ENCODE measurements at places on chromosomes 13 and 19.

DNA sequence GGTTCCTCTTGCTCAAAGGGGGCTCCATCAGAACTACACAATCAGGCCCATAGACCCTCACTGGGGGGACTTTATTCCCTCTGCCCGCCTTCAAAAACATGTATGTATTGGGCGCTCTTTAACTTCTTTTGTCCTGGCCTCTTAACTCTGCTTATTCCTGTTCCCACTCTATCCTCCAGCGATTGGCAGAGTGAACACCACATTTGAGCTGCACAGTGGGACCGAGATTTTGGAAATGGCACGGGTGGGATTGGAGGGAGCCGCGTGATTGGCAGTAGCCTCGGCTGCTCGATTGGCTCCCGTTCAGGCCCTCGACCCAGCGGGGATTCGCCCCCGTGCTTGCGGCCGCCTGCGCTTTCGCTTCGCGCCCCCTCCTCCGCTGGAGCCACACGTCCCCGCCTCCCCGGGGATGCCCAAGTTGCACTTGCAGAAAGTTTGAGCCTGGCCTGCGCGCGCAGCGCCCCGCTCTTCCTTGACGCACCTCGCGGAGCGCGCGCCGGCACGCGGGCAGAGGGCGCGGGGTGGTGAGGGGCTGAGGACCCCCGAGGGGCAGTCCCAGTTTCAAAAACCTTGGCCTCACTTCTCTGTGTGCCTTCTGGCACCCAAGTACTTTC is at the start of gene ZIC5:
TSS of gene ZIC5 (minus strand) at position 192 of the 614 bp plus-strand sequence. CDS start at position 28, 164 bp downstream.
- DNase-seq = no peak

DNA sequence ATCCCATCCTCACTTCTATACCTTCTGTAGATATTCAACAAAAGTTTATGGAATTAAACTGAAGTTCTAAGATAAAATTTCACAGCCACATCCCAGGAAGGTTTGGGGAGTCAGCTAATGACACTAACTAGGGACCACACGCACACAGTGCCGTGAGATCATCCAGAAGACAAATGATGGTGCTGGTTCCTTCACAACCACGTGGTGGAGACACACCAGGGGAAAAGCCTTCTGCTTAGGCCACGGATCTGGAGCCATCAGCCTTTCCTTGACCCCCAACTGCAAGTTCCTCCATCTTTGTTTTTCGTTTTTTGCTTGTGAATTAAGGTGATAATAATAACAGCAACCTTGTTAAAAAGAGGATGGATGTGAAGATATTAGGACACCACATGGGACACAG is 241.6 kb upstream of the MAB21L1 start:
- no peak for DNase-seq

GRCh38 chr13:103839460-103839859 is 773.2 kb upstream of the SLC10A2 start:
- DNase-seq = no peak

- DNase-seq = no peak
Observed at GRCh38 chr13:29284726-29285125, 310.8 kb downstream of the SLC7A1 start.

GRCh38 chr13:101681834-101682233 is 229.4 kb downstream of the ITGBL1 start:
- no peak for DNase-seq

DNA sequence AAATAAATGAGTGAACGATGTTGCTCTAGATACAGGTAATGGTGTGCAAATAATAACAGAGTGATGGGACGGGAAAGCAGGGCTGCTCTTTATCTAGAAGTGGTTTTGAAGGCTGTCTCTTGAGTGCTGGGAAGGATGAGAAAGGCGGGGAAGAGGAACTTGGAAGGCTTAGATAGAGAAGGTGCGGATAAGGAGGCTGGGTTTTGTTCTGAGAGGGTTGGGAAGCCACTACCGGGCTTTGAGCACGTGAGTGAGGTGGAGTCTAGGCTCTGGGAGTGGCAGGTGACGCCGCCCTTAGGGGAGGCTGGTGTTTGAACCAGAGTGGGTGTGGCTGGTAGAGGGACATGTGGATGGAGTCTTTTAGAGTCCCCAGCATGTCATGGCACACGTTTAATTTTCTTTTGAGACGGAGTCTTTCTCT is 811 bp downstream of the ARMC6 start:
- no peak for DNase-seq

- no peak for DNase-seq
Observed at GRCh38 chr13:108830916-108831315, 201.5 kb downstream of the MYO16 start.

- no peak for DNase-seq
Observed at GRCh38 chr13:35345992-35346391, 130.5 kb downstream of the MAB21L1 start.

DNA sequence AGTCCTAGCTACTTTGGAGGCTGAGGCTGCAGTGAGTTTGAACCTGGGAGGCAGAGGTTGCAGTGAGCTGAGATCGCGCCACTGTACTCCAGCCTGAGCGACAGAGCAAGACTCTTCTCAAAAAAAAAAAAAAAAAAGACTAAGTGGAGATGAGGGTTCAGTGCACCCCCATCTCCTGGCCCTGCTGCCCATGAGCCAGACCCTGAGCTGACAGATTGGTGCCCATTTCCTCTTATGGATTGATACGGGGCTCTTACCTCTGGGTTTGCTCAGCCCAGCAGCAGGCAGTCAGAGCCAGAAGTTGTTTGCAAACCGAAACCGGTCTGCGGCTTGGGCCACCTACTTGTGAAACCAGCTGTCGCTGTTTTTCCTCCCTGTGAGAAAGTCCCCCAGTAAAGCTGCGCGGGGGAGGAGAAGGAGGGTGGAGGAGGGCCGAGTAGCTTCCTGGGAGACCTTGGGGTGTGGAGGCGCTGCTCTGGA is 36.9 kb downstream of the ARRDC2 start:
- no peak for DNase-seq

DNA sequence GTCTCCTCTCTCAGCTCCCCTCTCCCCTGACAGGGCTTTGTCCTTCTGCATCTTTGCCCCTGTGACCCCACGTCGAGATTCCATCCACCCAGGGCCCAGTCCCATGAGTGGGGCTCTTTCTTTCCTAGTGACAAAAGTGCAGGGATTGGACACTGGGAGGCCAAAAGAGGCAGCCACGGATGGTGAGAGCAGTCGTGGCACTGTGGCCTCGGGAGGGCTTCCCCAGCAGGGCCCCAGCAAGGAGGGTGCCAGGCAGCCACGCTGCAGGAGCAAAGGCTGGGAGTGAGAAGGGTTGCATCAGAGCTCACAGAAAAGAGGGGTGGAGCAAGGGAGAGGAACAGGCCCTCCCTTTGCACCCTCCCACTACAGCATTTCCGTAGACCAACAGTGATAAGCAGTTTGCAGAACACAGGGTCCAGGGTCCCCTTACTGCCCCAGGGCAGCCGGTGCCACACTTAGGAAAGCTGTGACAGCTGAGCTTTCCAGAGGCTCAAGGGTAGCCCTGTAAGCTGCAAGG is 4.9 kb downstream of the ZSCAN1 start:
- DNase-seq = no peak

DNA sequence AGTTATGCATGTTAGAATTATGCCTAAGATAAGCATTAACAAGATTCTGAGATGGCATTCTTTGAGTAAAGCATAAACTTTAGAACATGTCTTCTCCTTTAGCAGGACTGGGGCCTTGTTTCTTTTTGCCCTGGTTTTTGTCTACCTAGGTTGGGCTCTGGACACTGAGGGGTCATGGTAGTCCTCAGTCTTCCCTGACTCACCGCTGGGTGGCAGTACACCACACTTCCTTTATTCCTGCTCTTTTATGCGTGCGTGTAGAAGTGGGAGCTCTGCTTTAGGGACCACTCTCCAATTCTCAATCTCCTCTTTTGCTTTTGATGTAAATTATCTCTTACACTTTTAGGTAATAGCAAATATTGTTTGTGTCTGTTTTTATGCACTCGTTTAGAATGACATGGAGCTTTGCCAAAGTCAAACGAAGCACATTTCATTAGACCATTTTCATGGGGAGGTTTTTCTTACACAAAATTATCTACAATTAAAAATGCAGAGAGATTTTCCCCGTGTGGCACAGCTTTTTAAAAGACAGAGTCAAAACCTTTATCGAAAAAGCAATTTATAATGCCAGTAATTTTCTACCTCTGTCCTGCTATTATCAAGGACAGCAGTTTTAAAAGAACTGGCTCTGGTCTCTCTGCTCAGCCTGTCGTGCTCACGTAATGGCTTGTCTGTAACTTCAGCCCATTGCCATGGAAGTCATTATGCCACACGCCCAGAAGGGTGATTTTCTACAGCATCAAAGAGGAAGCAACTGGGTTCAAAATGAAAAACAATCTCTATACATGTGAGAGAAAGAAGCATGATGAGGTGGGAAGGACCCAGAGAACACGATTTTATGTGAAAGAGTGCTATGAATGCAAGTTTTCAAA is 413.9 kb downstream of the COG6 start:
- DNase-seq = peak; percentile 51

DNA sequence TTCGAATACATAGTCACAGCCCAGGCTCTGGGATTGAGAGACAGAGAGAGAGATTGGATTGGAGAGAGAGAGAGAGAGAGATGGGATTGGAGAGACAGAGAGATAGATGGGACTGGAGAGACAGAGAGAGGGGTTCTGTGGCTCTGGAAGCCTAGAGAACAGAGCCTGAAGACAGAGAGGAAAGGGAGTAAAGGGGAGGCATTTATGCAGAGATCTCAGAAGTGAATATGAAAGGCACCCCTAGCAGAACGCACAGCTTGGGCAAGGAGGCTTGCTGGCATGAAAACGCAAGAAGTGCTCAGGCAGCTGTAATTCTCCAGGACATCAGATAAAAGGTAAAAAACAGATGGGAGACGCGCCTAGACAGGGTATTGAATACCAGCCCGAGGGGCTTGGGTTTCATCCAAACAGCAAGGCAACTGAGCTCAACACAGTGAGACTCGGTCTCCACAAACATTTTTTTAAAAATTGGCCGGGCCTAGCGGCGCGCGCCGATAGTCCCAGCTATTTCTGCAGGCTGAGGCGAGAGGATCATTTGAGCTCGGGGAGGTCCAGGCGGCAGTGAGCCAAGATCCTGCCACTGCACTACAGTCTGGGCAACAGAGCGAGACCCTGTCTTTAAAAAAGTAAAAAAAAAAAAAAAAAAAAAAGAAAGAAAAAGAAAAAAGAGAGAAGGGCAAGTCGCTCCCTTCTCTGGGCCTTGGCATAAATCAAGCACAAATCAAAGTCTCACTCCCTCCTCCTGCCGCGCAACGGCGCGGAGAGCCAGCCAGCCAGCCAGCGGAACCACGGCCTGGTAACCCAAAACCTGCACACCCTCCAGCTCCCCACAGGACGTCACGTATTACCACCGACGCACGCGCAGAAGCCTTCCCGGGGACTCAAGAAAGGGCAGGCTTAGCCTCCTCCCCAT is 774 bp upstream of the PPP2R1A start:
- DNase-seq = no peak

DNA sequence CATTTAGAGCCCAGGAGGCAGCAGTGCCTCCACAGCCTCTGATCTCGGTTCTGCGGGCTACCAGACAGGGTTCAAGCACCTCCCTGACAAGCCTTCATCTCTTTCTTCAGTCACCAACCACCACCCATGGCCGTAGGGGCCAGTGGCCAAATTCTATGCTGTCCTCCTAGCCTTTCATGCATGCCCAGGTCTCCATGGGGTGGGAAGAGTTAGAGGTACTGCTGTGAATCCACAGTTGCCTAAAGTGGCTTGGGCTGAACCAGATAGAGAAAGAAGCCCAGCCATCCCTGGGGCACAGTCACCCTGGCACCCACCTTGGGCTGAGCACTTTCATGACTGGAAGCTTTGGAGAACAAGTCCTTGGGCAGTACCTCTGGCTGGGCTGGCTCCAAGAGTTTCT is 97.4 kb downstream of the ZDHHC20 start:
- DNase-seq = no peak

- no peak for DNase-seq
Observed at GRCh38 chr13:50167967-50168366, 152.7 kb downstream of the KCNRG start.

DNA sequence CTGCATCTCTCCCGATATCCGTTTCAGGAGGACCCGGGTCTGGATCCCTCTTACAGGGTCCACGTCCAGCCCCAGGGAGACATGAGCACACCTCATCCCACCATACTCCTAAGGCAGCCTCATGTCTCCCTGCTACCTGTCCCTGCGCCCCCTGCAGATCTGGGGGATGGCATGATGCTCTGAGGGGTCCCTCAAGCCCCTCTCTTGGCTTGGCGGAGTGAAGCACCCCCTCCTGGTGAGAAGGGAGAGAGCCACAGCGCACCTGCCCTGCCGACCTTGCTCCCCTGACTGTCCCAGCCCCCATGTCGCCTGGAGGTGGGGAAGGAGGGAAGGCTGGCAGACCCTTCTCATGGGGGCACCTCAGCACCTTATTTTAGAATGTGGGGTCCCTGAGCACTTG is 21.5 kb upstream of the ARHGEF7 start:
- DNase-seq = no peak

- no peak for DNase-seq
Observed at GRCh38 chr13:99296398-99296797, 10.8 kb downstream of the GPR183 start.

GRCh38 chr13:41289463-41289881 is 21.6 kb upstream of the NAA16 start:
- no peak for DNase-seq

DNA sequence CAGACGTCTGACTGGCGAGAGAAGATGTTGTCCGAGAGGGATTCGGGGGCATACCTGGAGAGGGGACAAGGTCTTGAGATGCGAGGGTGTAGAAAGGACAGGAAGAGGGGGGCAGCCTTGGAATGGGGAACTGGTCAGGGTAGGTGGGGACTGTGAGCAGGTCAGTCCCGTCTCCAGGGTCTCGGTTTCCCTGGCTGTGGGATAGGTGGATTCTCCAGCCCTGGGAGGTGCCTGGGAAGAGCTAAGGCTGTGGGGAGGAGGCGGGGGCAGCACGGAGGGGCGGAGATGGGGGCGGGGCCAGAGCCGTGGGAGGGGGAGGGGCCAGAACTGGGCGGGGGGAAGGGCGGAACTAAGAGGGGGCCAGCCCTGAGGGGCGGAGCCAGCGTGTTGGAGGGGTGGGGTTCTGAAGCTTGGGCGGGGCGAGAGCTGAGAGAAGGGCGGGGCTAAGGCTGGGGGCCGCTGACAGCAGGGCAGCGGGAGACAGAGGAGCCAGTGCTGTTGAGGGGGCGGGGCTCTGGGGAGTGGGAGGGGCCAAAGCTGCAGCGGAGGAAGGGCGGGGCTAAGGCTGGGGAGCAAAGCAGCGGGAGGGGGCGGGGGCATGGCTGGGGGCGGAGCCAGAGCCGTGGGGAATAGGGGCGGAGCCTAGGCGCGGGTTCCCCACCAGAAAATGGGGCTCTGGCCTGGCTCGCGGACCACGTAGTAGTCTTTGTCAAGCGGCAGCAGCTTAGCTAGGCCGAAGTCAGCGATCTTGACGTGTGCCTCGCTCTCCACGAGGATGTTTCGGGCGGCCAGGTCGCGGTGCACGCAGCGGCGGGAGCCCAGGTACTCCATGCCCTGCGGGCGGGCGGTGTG is 9.5 kb upstream of the INSL3 start:
- no peak for DNase-seq
